Muscle of arm (tissue), 14 donors: ENCODE measurements at places on chromosomes 6 and 20. TPM values are rescaled to one million over a fixed set of nuclear protein-coding genes. Genes with fewer than 3 reads are reported as not detected.

Gene RAD21L1
- not detected for polyA plus RNA-seq

Gene BMP2
- polyA plus RNA-seq = 1.7 TPM

Gene SGK2
- 0.61 TPM for polyA plus RNA-seq

Gene LRRC73
- not detected for polyA plus RNA-seq

Gene AIF1
- polyA plus RNA-seq = 15.6 TPM

Gene TAAR1
- polyA plus RNA-seq = not detected

Gene MYLIP
- 51.1 TPM for polyA plus RNA-seq

Gene ATP6V1G2
- polyA plus RNA-seq = not detected

Gene VSTM2L
- 2.3 TPM for polyA plus RNA-seq

Gene ADGRF5
- polyA plus RNA-seq = 32.7 TPM

Gene C2
- 5.0 TPM for polyA plus RNA-seq

Gene HEY2
- 5.2 TPM for polyA plus RNA-seq

Gene DPPA5
- not detected for polyA plus RNA-seq

Gene FUT9
- not detected for polyA plus RNA-seq

Gene FAM184A
- not detected for polyA plus RNA-seq

Gene PRSS35
- 30.9 TPM for polyA plus RNA-seq

Gene ZBTB46
- polyA plus RNA-seq = 16.5 TPM

Gene SLC44A4
- 25.0 TPM for polyA plus RNA-seq

Gene ADGRF1
- polyA plus RNA-seq = 0.05 TPM

Gene CST5
- not detected for polyA plus RNA-seq

Gene TUBB2B
- not detected for polyA plus RNA-seq

Gene PGC
- polyA plus RNA-seq = not detected

Gene FAM217A
- polyA plus RNA-seq = 2.3 TPM

Gene PIGU
- 26.2 TPM for polyA plus RNA-seq
